NCI-H1092 (cell line): ENCODE measurements at places on chromosomes 4 and X.

GRCh38 chr4:182338063-182338462 lies 94.9 kb downstream of the TENM3 start:
- no peak for DNase-seq

- no peak for DNase-seq
These were observed 157.7 kb downstream of the SMIM20 start for GRCh38 chr4:26071688-26072087.

DNA sequence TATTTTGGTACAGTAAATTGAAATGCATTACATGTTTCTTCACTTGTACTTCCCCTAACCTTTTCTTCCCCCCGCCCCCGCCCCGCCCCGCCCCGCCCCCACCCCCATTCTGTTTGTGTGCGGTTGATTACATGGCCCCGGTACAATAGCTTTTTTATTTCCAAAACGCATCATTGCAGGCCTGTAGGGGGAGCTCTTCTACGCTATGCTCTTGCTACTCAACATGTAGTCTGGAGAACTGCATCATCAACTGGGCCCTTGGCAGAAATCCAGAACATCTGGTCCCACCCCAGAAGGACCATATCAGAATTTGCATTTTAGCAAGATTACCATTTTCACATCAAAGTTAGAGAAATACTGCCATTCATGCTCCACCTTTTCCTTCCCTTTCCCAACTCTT lies 333.3 kb upstream of the DDX53 start:
- DNase-seq: no peak

DNA sequence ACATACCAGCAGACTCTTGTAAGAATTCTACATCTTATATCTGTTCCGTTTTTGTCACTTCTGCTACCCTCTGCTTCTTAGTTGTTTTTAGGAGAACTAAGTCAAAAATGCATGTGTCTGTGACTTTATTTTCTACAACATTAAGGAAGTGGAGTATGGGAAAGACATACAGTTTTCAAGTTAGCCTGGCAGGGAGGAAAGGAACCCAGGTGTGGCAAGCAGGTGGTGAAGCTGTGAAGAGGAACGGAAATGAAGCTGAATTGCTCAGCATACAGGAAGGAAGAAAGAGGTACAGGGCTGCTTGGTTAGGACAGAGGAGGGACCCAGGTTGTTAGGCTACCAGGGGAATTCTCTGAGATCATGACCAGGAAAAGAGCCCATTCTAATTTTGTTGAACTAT lies 9.4 kb downstream of the GPRIN3 start:
- DNase-seq: no peak

DNA sequence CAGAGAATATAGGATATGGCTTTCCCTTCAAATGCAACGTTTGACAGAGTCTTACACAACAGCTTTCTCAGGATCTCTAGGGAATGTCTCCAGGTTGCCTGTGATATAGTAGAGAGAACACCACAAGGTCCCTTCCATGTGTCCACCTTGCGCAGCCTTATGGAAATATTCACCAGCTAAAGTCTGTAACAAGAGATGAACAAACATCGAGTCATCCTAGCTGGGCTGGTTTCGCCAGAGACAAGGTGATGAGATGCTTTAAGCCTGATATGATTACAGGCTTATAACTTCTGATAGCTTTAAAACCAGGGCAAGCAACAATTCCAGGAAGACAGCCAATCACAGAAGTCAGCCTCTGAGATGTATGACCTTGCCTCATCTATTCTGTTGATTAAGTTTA lies 83.8 kb downstream of the SEL1L3 start:
- DNase-seq: no peak

GRCh38 chr4:5793514-5793913 lies 82.5 kb downstream of the EVC start:
- no peak for DNase-seq

- DNase-seq: no peak
These were observed 89.8 kb upstream of the ACSL4 start for GRCh38 chrX:109822861-109823260.

DNA sequence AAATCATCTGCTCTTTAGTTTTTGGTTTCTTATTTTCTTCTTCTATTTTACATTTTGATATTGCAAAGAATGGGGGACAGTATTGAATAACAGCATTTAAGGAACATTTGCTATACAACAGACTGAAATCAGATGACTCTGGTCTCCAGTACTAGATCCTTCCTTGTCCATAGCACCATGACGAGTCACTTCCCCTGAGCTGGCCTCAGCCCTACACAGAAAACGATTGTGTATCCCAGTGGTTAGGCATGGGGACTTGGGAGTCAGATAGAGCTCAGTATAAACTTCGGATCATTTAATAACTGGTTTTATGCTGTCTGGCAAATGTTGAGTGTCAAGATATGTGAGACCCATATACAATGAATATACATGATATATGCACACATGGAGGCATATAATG lies 44.7 kb upstream of the BEX4 start:
- DNase-seq: no peak

- no peak for DNase-seq
These were observed 112.1 kb downstream of the FAM53A start for GRCh38 chr4:1572010-1572385.

GRCh38 chr4:8276358-8277240 lies 7.0 kb downstream of the HTRA3 start:
- no peak for DNase-seq

GRCh38 chr4:180052629-180053028 lies 2190.6 kb upstream of the TENM3 start:
- DNase-seq: no peak

- no peak for DNase-seq
These were observed 601.7 kb upstream of the GRIA3 start for GRCh38 chrX:122582280-122582974.

DNA sequence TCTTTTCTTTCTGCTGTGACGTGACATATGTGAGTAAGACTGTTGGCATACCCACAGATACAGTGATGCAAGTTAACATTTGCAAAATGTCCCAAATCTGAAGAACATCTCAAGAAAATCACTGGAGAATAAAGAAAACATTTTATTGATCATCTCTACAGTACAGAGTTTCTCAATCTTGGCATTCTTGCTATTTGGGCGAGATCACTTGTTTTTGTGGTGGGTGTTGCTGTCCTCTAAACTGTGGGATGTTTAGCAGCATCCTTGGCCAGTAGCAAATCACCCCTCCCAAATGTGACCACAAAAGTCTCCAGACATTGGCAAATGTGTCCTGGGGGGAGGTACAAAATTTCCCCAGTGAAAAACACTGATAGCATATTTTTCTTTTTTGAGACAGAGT lies 28.8 kb downstream of the AMELX start:
- no peak for DNase-seq

- DNase-seq: no peak
These were observed 74.2 kb downstream of the PPA2 start for GRCh38 chr4:105399532-105400161.

DNA sequence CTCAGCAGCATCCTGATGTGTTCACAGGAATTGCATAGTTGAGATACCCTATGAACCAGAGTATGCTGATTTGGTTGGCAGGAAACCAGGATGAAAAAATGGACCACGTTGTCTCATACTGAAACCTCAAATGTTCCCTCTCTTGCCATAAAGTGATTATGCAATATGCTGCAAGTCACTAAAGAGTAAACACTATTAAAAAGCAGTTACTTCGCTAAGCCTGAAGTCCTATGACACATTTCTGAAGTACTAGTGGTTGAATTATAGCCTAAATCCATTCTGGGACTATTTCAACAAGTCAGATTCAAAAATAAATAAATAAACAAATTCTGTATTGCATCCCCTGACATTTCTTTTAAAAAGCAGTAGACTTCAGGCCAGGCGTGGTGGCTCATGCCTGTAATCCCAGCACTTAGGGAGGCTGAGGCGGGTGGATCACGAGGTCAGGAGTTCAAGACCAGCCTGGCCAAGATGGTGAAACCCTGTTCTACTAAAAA lies 106.0 kb upstream of the NAP1L5 start:
- no peak for DNase-seq

GRCh38 chr4:109004418-109004817 lies 241.6 kb upstream of the ETNPPL start:
- no peak for DNase-seq

DNA sequence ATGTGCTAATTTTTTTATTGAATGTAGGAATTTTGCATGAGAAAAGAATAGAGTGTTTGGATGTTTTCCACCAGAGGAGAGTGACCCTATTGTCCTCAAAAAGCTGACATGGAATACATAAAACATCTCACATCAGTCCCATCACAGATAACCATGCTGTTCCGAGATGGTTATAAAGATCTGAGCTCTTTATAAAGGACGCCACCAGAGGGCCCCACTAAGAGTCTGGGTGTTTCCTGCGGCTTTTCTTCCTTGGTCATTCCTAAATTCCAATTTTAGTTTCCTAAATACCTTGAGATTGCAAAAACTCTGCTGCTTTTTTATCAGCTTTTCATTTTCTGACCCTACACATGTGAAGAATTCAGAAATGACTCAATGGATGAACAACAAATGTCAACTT lies 504.5 kb upstream of the FRG1 start:
- DNase-seq: no peak

GRCh38 chr4:74375824-74376426 lies 11.0 kb downstream of the EREG start:
- DNase-seq: no peak

DNA sequence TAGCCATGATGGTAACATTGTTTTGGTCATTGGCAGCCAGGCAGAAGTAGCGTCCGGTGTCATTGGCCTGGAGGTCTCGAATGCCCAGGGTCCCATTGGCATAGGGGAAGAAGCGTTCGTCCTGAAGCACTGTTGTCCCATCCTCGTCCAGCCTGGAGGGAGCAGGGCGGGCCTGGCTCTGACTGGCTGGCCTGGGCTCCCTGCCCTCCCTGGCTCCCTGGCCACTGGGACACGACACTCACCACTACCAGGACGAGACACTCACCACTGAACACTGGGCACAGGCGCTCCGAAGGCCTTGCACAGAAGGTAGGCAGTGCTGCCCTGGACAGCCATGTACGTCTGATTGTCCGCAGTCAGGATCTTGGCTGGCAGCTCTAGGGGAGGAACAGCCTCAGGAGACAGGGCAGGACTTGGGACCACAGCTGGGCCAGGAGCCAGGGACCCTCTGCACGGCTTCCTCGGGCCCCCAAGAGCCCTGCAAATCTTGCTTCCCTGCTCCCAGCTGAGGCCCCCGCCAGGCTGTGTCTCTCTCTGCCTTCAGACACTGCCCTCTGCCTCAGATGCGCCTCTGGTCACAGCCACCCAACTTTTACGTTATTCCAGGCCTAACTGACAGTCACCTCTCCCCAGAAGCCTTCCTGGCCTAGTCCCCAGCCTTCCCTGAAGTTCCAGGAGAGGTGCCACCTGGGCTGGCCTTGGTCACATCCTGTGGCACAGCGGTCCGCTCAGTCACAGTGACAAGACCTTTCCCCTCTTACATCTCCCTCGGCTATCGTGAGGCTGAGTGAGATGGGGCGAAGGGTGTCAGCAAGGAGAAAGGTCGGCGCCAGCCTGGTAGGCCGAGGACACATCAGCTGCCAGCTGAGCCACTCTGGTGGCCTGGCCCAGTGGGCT lies 17.1 kb downstream of the L1CAM start:
- no peak for DNase-seq

- DNase-seq: peak; percentile 14
These were observed 117.0 kb downstream of the CBLL2 start for GRCh38 chrX:22389556-22390179.

DNA sequence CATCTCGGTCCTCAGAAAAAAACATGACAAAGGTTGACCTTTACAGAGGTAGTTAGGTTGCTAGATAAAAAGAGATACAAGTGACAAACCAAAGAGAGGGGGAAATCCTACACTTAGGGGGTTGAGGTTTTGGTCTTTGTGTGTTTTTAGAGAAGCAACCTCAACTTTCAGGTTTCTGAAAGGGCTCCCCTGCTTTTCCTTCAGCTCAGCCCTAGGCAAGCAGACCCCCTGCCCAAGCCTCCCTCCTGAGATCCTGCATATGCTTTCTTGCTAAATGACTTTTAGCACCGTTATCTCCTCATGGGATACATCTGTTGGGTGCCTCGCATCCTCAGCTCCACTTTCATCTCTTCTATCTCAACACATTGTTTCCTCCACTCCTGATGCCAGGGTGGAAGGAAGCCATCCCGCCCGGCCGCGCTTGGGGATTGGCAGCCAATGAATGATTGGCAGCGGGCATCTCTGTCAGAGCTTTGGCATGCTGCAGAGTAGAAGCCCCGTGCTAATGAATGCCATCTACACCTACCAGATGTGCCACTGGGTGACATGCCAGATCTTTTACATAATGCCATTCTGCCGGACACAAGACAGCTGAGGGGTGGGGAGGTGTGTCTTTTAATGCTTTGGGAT lies 15.0 kb upstream of the PRDM8 start:
- no peak for DNase-seq

- DNase-seq: no peak
These were observed 75.2 kb downstream of the PAQR3 start for GRCh38 chr4:78863991-78864390.

GRCh38 chr4:51830156-51830720 lies 12.7 kb upstream of the DCUN1D4 start:
- DNase-seq: no peak

DNA sequence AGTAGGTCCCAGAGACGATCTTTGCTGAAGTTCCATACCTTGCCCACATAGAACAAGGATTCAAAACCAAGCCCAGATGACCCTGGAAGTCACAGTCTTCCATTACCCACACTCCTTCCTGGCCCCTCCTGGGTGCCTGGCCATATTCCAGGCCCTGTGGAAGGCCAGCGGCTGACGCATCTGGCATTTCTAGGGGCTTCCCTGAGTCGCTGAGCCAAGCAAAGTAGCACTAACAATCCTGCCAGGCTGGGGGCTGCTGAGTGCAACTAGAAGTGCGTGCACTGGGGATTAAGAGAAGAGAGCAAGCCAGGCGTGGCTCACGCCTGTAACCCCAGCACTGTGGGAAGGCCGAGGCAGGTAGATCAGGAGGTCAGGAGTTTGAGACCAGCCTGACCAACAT lies 175.2 kb upstream of the CPEB2 start:
- no peak for DNase-seq

DNA sequence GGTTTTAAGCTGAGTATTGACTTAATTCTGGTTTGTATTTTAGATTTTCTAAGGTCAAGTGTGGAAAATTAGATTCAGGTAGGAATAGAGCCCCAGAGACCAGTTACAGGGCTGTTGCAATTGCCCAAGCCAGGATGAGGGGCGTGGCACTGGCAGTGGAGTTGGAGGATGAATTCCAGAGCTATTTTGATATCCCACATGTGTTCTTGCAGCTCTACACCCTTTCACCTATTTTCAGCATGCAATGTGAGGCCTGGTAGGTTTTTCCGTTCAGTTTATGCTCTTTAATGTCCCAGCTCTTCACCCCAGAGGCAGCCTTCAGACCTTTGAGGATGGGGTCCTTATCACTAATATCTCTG lies 17.9 kb upstream of the OGT start:
- no peak for DNase-seq

- DNase-seq: peak; percentile 64
These were observed 841.6 kb upstream of the FRG1 start for GRCh38 chr4:189098932-189099696.

DNA sequence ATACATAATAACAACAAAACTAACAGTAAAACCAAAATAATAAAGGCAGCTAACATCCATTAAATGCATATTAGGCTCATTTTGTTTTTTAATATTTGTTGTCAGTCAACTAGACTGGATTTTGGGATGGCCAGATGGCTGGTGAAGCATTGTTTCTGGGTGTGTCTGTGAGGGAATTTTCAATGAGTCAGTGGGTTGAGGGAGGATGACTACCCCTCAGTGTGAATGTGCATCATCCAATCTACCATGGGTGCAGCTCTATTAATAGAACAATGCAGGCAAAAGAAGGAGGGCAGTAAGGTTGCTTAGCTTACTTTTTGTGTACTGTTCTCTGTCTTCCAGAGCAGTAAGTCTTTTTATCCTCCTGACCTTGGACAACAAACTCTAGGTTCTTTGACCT lies 484.2 kb upstream of the HS3ST1 start:
- no peak for DNase-seq
